ENCODE measurements at places on chromosomes 11 and 22.

GRCh38 chr11:31895926-31896325 lies 84.8 kb upstream of the PAX6 start:
- no peak for DNase-seq

DNA sequence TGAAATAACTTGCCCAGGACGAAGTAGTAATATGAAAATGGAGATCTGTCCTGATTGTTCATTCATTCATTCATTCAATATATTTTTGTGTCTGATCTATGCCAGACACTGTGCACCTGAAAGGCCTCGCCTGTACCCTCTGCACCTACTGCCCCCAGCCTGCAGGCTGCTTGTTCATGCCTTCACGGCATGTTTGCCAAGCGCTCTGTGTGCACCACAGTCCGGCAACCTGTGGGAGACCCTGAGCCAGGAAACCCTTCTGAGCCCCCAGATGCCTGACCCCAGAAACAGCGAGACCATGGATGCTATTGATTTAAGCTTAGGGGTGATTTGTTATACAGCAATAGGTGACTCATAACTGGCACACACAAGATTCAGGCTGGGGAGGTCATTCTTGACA lies 47.0 kb downstream of the RTL6 start:
- no peak for DNase-seq

GRCh38 chr11:116595305-116595880 lies 177.4 kb downstream of the BUD13 start:
- no peak for DNase-seq

DNA sequence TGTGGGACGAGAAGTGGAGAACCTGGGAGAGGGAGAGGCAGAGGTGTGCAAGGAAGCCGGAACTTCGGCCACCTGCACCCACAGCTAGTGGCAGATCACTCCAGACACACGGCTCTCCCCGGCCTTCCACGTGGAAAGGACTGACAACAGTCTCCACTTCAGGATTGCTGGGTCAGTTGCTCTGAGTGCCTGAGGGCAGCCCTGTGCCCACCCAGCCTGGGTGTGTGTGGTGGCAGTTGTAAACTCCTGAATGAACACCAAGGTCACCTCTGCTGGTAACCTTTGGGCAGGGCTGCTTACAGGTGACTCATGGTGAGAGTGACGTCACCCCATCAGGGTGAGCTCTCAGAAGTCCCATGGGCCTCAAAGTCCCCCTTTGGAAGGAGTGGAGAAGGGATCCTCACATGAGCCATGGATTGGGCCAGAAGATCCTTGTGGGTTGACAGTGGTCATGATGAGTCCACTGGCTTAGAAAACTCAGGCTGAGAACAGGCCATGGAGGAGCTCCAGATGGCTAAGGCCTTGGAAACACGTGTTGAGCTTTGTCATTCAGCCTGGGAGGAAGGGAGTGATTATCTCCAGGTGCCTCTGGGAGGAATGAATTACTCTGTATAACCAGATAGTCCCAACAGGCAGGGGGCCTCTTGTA lies 71.3 kb downstream of the BCR start:
- DNase-seq = no peak

DNA sequence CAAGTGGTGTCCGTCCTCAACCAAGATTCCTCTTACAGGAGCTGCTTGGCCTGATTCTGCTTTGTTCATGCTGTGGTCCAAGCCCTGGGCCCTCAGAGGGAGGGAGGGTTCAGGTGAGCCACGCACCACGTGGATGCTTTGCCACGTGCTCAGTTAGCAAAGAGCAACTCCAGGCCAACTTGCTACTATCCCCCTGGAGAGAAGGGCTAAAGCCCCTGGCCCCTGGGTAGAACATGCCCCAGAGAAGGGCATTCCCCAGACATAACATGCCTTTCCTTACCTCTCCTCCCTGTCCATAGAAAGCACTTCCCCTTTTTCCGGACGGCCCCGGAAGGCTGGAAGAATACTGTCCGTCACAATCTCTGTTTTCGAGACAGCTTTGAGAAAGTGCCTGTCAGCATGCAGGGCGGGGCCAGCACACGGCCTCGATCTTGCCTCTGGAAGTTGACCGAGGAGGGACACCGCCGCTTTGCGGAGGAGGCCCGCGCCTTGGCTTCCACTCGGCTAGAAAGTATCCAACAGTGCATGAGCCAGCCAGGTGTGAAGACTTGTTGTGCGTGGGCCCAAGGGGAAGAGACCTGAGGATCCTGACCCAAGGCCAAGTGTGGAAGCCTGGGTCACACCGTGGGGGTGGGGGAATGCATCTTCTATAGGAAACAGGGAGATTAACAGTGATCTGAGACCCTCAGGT lies 8.8 kb downstream of the FOXR1 start:
- no peak for DNase-seq

DNA sequence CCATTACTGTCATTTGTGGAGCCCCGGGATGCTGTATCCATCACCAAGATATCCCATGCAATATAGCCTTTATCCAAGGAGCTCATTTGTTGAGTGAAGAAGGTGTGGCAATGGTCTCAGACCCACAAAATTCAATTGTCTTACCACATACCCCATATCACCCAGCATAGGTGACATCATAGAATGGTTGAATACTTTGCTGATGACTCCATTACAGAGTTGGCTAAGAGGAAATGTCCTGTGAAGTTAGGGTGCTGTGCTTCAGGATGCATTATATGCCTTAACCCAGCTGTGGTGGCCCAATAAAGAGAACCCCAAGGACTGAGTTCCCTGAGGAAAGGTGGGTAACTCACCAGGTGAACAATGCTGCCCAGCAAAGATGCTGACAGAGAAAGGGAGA lies 113.7 kb downstream of the EFCAB6 start:
- DNase-seq = no peak

GRCh38 chr22:50738649-50739227 lies 734 bp downstream of the ACR start:
- DNase-seq = no peak

GRCh38 chr22:50249341-50250248 lies 1.5 kb downstream of the HDAC10 start:
- no peak for DNase-seq

GRCh38 chr11:6703247-6704063 lies 20.3 kb upstream of the MRPL17 start:
- peak; percentile 29 for DNase-seq

GRCh38 chr22:19483481-19484244 lies 3.9 kb downstream of the CDC45 start:
- DNase-seq = no peak
